ENCODE measurements at places on chromosomes 6 and 20.
A peak's percentile ranks its signal among the peaks of the same experiment; 100 is the strongest.

GRCh38 chr6:1903780-1904465, 294.2 kb downstream of the FOXC1 start:
- DNase-seq: no peak

DNA sequence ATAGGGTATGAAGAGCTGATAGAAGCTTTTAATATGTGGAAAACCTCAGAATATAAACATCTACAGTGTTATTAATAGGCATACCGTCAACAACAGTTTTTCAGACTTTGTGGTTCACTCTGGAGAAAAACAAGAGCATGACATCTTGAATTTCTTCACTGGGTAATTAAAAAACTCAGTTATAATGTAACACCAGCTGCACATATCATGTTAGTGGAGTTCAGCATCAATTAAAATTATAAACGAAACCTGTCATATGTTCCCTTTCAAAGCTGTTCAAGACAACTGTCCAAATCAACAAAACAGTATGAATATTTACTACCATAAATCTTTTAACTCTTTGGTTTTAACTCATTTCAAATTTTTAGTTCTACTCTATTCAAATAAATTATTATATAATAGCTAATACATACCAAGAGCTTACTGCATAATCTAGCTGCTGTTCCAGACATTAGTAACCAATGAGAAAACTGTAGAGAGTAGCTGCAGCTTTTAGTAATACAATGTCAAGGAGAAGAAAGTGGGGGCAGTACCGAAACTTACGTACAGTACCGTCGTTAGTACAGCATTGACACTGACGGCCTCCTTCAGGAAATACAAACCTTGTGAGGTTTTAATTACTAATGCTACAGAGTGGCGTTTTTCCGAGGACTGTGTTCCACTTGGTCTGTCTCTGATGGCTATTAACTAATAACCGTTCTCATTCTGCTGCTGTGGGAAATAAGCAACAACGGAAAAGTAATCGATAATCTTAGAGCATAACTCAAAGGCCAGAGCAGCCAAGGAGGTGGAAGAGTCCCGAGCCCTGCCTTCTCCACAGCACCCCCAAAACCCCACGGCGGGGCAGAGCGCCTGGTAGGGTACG, 532 bp upstream of the PM20D2 start:
- DNase-seq: peak; percentile 31

GRCh38 chr6:39681674-39682121, 43.5 kb downstream of the KIF6 start:
- no peak for DNase-seq

- DNase-seq: no peak
Measured at GRCh38 chr6:127458222-127458621, 967 bp downstream of the KIAA0408 start.

DNA sequence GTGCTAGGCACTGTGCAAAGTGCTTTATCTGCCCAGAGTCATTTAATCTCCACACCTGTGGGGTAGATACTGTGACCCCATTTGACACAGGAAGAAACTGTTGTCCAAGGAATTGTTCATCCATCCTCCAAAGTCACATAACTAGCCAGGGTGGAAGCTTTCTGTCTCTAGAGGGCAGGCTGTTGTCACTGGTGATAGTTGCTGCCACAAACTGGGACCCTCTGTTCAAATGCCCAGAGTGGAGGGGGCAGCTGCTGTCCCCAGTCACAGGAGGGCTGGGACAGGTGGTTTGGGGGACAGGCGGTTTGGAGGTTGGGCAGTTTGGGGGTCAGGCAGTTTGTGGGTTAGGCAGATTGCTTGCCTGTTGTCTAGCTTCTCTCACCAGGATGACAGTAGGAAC, 16.1 kb upstream of the TMEM242 start:
- DNase-seq: no peak

DNA sequence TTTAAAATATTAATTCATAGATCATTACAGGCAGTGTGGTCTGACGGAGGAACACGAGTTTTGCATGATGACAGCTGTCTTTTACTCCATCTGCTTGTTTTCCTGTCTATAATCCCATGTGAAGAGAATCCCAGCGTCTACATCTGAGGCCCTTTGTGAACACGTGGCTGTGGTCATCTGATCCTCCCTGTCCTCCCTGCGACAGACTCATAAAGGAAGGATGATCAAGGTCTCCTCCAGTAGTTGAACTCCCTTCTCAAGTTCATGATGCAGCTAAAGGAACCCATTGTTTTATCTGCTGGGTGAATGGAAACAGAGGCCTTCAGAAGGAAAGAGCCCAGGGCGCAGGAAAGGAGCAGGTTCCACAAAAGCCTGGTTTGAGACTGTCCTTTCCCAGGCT, 435.8 kb upstream of the JARID2 start:
- DNase-seq: no peak

GRCh38 chr6:90397047-90397446, 100.4 kb upstream of the BACH2 start:
- no peak for DNase-seq

DNA sequence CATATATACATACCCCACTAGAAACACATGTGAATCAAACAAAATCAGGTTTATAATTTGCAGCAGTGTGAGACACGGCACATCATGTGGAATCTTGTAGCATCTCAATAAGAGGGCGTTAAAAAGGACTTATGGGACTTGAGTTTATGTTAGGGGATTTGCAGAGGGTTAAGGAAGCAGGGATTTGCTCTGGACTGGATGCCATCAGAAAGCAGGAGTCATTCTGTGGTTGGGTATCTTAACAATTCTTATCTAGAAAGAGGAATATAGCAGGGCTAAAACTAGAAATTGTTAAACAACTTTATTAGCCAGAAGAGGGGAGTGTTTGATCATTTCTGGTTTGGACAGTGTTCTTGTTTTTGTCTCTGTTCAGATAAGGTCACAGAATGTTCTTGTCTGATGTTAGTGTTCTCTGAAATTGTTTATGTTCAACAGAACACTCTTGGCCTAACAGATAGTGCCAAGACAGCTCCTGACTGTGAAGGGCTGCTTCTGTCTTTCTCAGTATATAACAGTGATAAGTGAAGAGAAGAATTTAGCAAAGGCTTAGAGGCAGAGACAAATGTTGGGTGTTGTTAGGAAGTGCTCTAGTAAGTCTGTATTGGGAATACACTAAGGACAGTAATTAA, 39.2 kb downstream of the LIN28B start:
- DNase-seq: no peak

DNA sequence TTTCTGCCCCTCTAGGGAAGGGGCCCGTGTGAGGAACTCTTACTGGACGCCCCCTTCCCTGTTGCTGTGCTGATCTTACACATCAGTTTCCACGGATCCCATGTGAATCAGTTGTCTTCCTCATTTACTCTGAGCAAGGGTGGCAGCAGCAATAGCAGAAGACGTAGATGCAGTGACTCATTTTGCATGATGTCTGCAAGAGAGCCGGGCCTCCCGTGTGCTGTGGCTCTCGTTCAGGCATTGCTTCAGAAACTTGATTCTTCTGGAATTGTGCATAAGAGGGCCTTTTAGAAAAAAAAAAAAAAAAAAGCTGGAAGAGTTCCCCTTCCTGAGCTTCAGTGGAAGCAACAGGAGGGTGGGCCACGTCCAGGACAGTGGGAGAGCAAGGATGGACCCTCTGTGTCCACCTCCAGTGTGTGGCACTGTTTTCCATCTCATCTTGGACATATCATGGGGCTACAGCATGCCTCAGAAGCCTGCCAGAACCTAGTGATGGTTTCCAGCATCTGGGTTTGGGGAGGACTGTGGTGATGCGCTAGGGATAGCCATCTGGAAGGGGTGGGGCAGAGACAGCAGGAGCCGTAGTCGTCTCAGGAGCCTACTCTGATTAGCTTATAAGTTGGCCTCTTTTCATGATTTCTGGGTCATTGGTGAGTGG, 62.1 kb downstream of the FOXO3 start:
- DNase-seq: no peak

DNA sequence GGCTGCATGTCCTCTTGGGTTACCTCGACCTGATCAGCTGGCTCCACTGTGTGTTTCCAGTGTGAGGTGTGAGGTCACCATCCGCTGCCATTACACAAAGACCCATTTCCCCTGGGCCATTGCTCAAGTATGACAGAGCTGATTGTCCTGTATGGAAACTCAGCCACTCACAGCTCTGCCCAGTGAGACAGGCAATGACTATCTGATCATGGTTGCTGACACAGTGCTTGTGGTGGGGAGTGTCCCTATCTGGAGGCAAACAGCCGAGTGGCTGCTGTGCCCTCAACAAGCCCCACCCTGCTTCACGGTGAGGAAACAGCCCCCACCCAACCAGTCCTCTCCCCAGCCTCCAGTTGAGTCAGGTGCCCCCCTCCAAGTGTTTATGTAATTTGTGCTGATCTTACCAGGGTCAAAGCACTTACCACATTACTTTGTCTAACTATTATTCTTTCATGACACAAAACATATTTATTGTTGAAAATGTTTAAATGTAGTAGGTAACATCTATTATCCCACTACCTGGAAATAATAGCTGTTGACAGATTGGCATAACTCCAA, 11.7 kb upstream of the MAPK13 start:
- peak; percentile 55 for DNase-seq

GRCh38 chr20:62792182-62792939, 3.9 kb upstream of the MRGBP start:
- DNase-seq: no peak

DNA sequence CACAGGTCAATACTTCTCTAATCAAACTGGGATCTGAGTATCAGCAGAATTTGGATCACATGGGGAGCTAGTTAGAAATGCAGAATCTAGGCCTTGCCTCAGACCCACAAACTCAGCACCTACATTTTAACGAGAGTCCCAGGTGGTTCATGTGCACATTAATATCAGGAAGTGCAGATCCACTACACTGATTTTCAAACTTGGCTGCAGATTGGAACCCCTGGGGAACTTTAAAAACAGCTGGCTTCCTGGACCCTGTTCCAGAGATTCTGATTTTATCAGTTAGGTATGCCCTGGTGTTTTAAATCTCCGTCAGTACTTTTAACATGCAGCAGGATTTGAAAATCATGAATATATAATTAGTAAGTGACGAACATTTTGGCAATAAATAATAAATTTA, 1.9 kb upstream of the CST8 start:
- DNase-seq: no peak

DNA sequence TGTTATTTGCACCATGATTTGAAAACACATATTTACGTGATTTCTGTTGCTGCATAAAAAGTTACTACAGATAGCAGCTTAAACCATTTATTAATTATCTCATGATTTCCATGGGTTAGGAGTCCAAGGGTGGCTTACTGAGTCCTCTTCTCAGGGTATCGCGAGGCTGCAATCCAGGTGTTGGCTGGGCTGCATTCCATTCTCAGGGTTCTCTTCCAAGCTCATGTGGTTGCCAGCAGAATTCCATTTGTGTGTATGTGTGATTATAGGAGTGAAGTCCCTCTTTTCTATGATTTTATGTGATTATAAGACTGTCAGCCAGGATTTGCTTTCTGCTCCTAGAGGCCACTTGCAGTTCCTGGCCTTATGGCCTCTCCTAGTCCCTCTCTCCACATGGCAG, 135.1 kb downstream of the FAM83B start:
- DNase-seq: no peak

- no peak for DNase-seq
Measured at GRCh38 chr20:45919542-45920399, 7.8 kb upstream of the PLTP start.

DNA sequence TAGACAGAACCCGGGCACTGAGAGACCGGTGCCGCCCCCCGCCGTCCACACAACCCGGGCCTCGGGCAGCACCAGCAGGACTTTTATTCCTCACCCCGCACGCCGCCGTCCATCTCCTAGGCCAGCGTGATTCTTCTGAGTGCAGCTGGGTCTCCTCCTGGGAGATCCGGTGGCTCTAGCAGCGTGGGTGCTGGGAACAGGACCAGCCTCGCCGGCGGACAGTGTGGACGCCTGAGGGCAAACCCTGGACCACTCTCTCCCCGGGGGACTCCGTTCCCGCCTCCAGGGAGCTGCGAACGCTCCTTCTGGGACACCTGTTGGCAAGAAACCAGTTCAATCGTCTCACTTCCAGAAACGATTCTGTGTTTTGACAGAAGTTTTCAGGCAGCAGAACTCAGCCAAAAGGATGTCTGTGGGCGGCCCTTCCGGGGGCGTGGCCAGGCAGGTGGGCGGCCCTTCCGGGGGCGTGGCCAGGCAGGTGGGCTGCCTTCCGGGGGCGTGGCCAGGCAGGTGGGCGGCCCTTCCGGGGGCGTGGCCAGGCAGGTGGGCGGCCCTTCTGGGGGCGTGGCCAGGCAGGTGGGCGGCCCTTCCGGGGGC, 130.7 kb downstream of the DLL1 start:
- no peak for DNase-seq

DNA sequence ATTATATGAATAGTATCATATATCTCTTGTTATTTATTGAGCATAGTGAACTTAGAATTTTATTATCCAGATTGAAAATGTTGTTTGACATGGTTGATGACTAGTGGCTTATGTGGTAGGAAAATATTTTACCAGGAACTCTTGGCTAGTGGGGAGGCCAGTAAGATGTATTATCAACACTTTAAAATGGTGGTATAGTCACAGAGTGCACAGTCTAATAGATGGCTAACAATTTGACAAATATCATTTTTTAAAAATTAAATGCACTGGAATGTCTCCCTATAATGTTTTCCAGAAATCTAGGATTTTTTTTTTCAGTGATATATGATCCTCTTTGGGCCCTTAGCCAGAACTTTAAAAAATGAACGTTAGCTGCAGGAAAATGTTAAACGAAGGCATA, 26.9 kb upstream of the EYA4 start:
- no peak for DNase-seq
